Mucosa of gallbladder (tissue), 1 donor: ENCODE measurements at places on chromosomes 13 and 19.

- DNase-seq, result no peak
These were observed 2.7 kb upstream of the KCNRG start for GRCh38 chr13:50012396-50013169.

- no peak for DNase-seq
These were observed 34.2 kb downstream of the RXFP2 start for GRCh38 chr13:31773538-31773937.

DNA sequence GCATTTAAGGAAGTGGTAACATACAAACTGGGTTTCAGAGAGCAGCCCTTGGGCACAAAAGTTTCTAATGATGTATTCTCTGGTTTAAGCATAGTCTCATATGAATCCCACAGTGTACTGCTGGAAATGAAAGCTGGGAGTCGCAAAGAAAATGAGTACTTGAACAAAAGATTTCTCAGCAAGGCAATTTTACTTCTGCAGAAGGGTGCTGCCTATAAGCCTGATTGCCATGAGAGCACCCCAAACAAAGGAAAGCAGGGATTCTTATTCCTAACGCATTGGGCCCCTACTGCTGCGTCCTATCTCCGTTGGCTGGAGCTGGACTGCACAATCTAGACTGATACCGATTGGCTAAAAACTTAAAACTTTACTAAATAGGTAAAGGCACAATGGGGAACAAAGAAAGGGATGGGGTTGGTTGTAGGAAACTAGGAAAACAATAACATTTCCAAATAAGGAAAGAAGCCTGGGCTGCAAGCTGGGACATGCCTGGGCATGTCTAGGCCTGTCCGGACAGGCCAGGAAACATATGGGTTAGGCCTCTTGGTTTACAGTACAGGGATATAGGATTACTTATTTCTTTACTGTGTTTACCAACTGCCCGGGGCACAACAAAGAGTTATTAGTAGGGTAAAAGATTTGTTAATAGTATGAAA, 27.4 kb upstream of the VN1R4 start:
- DNase-seq, result no peak

- no peak for DNase-seq
These were observed 4.4 kb upstream of the SIN3B start for GRCh38 chr19:16824658-16825311.

DNA sequence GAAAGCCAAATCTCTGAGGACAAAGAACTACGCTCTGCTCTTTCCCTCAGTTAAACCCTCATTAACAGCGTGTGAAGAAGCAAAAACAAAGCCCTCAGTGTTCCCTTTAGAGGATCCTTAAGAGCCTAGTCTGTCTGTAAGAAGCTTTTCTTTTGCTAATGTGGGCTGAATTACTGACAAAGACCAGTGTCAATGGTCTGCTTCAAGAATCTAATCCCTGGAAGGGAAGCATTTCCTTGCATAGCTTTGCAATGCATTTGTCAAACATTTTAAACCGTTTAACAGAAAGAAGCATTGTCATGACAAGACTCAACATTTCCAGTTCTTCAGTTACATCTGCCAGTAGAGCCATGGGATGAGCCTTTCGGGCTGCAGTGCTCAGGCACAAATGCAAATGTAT, 64.9 kb downstream of the EDNRB start:
- no peak for DNase-seq
